Hepatic stellate cell (primary cell): ENCODE measurements at places on chromosomes 6 and 20.

- no peak for DNase-seq
These were observed 108.8 kb upstream of the JARID2 start for GRCh38 chr6:15137086-15137485.

DNA sequence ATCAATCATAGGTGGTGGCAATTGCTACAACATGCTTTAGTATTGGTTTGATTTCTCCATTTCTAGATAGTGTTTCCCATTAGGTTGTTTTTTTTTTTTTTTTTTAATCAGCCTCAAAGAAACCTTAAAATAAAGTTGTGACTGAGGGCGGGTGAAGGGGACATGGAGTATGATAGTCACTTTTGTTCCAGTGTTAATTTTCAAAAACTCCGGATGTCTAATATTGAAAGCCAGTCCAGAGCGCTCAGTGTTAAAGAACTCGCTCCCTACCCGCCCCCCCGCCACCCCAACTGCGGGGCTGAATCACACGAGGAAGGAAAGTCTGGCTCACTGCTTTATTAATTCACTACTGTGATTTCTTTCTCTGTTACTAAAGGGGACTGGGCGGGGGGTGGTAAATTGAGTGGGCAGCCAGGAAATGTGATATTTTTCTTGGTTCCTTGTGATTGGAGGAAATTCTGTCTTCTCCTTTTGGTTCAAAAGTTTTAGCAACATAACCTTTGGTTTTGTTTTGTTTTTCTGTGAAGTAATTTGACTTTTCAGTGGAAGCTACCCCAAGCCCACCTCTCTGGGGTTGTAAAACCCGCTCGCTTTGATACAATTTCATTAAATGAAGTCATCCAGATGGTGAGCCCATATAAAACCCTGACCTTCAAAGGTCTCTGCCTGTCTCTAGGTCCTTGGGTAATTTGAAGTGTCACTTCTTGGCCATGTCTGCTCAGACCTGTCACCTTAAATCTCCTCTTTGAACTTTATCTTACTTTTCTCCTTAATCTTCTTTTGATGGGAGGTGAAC is 38.0 kb downstream of the TNFAIP3 start:
- no peak for DNase-seq

DNA sequence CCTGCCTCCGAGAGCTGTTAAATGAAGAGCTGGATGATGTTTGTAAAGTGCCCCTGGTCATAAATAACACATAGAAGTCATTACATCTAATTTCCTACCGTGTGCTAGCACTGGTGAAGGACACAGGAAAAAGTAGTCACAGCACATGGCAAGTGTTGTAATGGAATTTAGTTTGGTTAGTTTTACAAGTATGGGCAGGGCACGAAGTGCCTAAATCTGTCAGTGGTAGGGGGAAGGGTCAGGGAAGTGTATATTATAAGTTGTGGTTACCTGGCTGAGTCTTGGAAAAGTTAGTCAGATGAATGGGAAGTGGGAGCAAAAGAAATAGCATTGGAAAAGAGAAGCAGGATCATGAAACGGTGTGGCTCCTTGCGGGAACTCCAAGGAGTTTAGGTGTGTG is 1.6 kb downstream of the RIPPLY2 start:
- no peak for DNase-seq

- no peak for DNase-seq
These were observed 73.7 kb upstream of the CITED2 start for GRCh38 chr6:139448051-139448649.

DNA sequence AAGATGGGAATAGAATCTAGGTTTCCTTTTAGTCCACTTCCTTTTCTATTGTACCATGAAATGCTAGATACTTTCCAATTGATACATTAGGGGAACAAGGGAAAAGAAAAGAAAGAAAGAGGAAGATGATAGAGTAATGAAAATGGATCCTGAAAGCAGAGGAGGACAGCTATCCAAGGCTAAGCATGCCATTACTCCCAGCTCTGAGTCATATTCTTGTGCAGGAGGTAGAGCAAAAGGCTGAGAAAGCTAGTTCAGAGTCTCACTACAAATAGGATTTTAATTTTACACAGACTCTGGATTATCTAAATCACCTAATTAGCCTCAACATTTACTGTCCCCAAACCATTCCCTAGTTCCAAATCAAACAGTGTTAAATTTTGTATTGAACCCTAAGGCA is 23.6 kb downstream of the RWDD2A start:
- no peak for DNase-seq

DNA sequence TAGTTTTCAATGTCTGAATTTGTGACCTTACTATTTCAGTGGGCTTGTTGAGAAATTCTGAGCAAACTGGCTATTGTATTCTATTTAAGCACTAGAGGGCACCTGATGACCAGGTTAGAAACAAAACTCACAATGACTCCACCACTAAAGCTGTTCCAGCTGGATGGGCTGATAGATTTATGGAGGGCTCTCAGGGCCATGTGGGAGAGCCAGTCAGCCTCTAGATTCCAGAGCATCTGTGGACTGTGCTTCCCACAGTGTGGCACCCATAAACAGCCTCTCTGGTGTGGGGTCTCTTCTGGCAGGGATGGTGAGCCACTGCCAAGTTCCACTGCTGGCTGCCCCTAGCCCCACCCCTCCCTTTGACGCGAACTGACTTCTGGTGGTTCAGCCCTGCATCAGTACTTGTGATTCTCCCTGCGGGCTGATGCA is 29.2 kb downstream of the C6orf58 start:
- DNase-seq, result peak; percentile 14

- peak; percentile 54 for DNase-seq
These were observed 25.0 kb upstream of the RNF144B start for GRCh38 chr6:18362058-18362561.
